Muscle of back (tissue), 13 donors: ENCODE measurements at places on chromosomes 5 and 9. TPM values are rescaled to one million over a fixed set of nuclear protein-coding genes. Genes with fewer than 3 reads are reported as not detected.

The ANXA6 gene
- 373 TPM for polyA plus RNA-seq

- DNase-seq = no peak
Observed at GRCh38 chr5:67123819-67124218, 72.8 kb downstream of the CD180 start.

DNA sequence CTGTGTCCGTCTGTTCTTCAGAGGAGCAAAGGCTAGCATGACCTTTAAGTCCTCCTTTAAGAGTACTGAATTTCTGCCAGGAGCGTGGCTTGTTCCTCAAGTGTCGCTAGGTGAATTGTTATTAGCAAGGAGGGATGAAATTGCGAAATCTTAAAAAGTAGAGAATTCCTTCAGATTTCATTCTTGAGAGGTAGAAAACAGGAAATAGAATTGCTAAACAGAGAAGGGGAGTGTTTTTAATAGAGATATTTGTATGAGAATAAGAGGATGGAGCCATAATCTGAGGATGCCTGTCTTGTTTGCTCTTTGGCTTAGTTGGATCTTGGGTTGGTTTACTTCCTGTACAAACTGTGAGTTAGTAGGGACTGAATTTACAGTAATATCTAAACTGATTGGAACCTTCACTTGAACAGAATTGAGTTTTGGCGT lies 39.2 kb downstream of the EXOSC2 start:
- DNase-seq = peak; percentile 23

DNA sequence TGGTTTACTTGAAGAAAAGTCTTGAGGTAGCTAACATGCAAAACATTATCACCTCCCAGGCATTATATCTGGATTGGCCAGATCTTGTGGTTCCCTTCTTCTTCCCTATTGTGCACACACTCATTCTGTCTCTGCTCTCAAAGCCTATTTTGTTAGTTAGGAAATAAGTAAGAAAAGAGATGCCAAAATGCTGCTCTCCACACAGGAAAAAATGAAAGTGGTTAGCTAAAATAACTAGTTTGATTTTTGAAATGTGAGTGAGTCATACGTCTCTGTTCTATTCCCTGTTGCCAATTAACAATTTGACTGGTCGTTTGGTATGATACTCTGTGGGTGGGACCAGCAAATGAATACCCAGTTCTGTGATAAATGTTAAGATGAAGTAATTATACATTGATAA lies 28.1 kb downstream of the LMNB1 start:
- DNase-seq = peak; percentile 23

The CRB2 gene
- 0.13 TPM for polyA plus RNA-seq

The ANKRD34B gene
- polyA plus RNA-seq = 0.22 TPM

DNA sequence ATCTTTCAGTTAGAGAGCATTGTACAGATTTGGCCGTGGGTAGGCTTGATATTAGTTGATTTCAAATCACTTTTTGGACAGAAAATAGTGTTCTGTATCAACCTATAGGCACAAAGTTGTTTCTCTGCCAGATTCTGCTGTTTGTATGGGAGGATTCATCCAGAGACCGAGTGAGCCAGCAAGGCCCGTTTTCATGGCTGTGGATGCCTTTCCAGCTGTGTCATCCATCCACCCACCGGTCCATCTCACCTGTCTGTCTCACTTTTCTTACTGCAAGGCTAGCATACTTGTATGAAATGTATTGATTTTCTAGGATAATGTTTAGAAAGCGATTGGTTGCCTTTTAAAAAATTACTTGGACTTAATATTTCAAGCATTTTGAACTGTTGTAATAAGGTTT lies 34.4 kb downstream of the ICE1 start:
- DNase-seq = no peak

The GPRIN1 gene
- 2.1 TPM for polyA plus RNA-seq

GRCh38 chr9:78821126-78821822 lies 524.3 kb downstream of the PSAT1 start:
- DNase-seq = peak; percentile 25
